ENCODE measurements at places on chromosomes 12 and 14.
A peak's percentile ranks its signal among the peaks of the same experiment; 100 is the strongest.

- no peak for DNase-seq
These were observed 108.6 kb upstream of the PDE3A start for GRCh38 chr12:20259786-20260185.

GRCh38 chr12:24750263-24750662 lies 198.6 kb downstream of the BCAT1 start:
- DNase-seq, result no peak

- DNase-seq, result peak; percentile 67
These were observed 5.1 kb downstream of the TBK1 start for GRCh38 chr12:64457032-64457431.

GRCh38 chr14:77230914-77231313 lies 40.1 kb downstream of the NGB start:
- no peak for DNase-seq

DNA sequence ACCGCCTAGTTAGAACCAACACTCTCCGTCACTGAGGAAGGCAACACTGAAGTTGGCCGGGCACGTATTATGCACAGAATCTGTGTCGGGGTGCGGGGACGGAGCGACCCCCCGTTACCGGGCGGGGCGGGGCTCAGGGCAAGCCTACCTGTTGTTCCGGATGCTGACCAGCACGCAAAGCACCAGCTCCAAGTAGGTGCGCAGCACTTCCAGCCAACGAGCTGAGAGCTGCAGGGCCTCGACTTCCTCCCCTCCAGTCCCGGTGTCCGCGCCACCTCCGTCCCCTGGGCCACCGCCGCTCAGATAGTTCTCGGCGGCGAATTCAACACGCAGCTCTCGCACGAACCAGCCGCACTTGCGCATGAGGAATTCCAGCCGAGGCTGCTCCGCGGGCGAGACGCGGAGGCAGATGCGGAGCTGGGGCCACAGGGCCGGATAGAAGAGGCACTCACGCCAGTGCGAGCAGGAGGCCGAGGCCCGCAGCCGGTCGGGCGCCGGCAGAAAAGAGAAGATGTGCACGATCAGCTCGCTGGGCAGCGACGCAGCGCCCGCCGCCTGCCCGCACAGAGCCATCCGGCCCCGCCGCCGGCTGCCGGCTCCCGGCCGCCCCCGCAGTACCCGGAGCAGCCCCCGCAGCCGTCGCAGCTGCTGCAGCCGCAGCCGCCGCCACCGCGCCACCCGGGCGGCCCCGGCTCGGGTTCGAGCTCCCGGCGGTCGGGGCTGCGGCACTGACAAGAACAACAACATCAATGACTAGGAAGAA lies 636 bp downstream of the FBXO33 start:
- DNase-seq, result peak; percentile 65

DNA sequence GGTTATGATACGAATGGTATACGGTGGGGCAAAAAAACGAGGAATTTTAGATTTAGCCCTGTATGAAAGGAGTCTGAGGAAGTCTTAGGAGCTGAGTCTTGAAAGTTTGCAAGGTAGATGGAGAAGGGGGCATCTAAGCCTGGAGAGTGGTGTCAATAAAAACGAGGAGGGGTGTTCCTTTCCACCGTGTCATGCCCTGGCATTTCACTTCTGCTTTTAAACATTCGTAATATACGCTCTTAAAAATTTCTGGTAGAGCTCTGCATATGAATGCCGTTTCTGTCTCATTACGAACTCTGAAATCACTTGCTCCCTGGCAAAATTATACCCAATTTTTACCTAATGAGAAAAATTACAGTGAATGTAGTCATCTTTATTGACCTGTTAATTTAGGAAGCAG lies 170.2 kb downstream of the ERC1 start:
- DNase-seq, result no peak

DNA sequence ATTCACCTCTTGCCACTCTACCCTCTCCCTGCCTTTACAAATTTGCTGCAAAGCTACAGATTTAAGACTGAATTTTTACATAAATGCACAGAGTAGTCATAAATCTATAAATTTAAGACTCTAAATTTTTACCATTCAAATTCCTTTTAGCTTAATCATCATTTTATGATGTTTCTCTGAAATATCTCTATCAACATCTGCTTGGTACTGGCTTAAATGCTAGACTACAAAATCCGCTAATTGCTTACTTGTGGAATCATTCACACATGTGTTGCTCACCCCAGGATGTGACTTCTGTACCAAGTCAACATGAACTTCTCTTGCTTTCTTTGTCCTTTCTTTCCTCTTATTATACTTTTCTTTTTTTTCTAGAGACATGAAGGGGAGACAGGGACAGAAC lies 109.2 kb downstream of the GALC start:
- no peak for DNase-seq

DNA sequence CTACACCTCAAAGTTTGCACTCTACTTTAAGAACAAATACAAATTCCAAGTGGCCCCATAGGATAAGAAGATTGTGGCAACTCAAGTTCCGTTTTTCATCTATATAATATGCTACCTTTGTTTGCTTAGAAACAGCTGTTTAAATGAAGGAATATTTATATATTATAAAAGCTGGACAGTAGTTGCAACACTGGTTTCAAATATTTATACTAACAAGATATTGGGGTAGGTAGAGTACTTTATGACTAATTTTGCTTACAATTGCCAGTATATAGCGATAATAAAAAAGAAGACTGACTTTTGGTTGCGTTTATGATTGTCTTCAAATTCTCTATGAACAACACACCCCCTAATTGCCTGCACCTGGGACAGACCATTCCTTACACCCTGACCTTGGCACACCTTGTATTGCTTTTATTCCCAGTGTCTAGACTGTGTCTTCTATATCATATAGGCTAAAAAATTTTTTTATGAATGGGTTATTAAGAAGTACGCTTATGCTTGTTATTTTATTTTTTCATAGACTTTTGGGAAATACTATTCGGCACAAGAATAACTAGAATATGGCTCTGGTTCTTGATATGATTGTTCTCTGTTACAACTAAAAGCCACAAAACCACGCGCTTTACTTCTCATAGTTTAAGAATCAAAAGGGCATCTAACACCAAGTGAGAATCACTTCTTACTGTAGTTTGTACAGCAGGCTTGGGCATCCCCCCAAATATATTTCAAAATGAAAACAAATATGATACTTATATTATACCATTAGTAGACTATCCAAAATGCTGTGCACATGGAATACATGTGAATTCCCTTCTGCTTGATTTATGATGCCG lies 455.4 kb upstream of the DCN start:
- DNase-seq, result no peak

DNA sequence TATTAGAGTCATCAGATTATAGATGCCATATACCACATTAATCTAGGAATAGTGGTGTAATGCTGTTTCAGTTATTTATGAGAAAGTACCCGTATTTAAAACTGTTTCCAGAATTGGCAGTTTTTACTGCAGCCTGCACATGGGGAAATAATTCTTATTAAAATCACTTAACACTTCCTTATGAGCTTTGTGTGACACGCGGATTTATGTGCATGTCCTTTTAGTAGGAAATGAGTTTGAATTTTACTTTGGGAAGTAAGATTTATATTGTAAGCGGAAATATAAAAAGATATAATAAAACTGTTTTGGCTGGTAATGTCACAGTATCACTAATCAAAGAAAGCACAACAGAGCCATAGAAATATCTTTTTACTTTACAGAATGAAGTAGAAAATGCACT lies 132.9 kb downstream of the TMEM117 start:
- DNase-seq, result no peak

DNA sequence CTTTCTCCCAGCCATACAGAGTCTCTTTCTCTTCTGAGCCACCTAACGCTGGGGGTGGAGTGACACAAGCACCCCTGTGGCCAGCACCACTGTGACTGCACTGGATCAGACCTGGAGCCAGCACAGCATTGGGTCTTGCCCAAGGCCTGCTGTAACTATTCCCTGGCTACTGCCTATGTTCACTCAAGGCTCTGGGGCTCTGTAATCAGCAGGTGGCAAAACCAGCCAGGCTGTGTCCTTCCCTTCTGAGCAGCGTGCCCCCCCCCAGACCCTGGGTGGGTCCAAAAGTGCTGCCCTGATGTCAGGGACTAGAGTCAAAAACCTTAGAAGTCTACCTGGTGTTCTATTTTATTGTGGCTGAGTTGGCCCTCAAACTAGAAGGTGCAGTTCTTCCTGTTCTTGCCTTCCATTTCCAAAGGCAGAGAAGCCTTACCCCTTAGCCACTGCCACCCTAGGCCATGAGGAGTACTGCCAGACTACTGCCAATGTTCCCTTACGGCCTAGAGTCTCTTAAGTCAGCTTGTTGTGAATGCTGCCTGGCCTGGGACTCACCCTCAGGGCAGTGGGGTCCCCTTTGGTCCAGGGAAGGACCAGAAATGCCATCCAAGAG lies 49.9 kb downstream of the PELI2 start:
- DNase-seq, result no peak

DNA sequence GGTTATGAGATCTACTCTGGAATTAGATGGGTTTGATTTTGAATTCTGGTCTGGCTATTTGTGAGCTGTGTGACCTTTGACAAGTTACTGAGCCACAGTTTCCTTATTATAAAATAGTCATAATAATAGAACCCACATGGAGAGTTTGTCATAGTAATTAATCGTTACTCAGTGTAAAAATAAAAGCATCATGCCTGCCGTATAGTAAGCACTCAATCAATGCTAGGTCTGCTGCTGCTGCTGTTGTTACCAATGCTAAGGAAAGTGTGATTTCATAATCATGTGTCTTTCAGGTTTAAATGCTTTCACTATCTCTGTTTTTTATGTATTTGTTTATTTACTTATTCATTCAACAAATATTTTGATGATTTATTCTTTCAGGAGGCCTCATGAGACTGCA lies 539.9 kb upstream of the SEL1L start:
- DNase-seq, result no peak

DNA sequence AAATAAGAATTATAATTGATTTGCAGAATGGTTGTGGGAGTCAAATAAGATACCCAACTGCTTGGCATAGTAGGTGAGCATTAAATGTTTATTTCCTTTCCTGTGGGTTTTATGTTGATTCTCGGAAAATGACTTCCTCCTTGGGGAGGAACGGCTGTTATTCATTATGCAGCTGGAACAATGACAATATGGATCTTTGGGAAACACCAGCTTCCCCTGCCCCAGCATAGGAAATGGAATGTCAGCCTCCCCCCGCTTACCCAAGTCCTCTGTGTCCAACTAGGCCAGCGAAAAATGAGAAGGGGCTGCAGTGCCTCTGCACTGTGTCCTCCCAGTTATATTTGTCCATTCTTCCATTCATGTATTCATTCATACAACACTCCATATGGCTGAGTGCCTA lies 11.7 kb upstream of the CCDC177 start:
- DNase-seq, result no peak

GRCh38 chr14:66036547-66036946 lies 449.6 kb upstream of the CCDC196 start:
- no peak for DNase-seq

GRCh38 chr12:129629901-129630300 lies 273.9 kb downstream of the TMEM132D start:
- no peak for DNase-seq

- peak; percentile 38 for DNase-seq
These were observed 42.0 kb downstream of the EVL start for GRCh38 chr14:100107236-100107635.

- DNase-seq, result no peak
These were observed 23.5 kb upstream of the OASL start for GRCh38 chr12:121062391-121063045.

DNA sequence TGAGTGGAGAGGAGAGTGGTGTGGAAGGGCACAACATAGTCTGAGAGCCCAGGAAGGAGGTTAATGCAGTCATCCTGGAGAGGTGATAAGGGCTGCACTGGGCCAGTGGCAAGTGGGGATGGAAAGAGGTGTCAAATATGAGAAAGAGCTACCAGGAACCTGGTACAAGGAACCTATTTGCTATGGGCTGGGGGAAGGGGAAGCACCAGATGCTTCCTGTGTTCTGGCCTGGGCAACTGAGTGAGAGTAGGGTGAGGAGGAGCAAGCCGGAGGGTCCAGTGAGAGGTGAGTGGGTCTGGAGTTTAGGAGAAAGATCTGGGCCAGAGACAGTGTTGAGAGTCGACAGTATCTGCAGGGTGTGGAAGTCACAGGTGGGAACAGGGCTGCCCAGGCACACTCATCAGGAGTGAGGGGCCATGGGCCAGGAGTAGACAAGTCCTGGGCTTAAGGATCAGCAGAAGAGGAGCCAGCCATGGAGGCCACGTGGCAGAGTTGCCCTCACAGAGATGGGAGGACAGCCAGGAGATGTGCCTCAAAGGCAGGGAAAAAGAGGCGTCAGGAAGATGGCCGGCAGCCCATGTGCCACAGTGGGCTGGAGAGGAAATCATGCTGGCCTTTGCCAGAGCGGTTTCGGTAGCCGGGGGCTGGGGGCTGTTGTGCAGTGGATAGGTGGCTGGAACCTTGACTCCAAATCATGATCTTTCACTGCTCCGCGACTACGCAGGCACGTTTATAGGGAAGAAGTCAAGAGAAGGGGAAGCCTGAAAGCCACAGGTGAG lies 2.9 kb upstream of the AQP6 start:
- DNase-seq, result no peak

DNA sequence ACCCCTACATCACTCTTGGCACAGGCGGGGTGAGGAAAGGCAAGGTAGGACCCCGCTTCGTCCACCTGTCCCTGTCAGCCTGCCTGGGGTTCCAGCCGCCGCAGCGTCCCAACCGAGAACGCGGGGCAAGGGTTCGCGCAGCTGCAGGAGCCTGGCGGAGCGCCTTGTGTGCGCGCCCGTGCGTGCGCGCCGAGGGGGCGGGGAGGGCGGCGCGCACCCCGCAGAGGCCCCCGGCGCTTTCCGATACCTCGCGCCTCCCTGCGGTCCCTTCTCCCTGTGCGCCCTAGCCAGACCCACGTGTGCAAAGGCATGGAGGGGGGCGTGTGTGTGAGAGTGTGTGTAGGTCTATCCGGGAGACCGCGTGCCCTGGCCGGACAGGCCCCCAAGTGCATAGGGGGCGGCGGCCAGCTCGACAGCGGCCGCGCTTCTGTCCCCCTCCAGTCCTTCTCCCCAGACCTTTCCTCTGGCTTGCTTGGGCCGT lies 122.4 kb downstream of the TSPAN9 start:
- DNase-seq, result no peak
